ENCODE measurements at places on chromosomes 7 and 10.

GRCh38 chr10:28304032-28304571 lies 1.2 kb upstream of the MPP7 start:
- DNase-seq, result no peak

- DNase-seq, result no peak
Measured at GRCh38 chr7:30849565-30849964, 62.1 kb upstream of the AQP1 start.

- no peak for DNase-seq
Measured at GRCh38 chr7:20395104-20395503, 64.4 kb downstream of the ITGB8 start.

GRCh38 chr10:106563384-106563783 lies 601.1 kb downstream of the SORCS1 start:
- DNase-seq, result no peak

DNA sequence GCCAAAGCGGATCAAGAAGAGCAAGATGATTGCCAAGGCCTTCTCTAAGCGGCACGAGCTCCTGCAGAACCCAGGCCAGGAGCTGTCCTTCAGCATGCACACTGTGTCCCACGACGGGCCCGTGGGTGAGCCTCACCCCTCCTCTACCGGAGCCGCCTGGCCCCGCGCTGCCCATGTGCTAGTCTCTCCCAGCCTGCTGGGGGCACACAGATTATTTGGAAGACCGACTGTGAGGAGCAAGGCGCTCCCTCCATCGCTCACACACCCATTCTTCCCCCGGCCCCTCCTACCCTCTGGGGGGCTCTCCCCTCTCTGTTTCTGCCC lies 13.9 kb upstream of the AHCYL2 start:
- DNase-seq, result no peak

DNA sequence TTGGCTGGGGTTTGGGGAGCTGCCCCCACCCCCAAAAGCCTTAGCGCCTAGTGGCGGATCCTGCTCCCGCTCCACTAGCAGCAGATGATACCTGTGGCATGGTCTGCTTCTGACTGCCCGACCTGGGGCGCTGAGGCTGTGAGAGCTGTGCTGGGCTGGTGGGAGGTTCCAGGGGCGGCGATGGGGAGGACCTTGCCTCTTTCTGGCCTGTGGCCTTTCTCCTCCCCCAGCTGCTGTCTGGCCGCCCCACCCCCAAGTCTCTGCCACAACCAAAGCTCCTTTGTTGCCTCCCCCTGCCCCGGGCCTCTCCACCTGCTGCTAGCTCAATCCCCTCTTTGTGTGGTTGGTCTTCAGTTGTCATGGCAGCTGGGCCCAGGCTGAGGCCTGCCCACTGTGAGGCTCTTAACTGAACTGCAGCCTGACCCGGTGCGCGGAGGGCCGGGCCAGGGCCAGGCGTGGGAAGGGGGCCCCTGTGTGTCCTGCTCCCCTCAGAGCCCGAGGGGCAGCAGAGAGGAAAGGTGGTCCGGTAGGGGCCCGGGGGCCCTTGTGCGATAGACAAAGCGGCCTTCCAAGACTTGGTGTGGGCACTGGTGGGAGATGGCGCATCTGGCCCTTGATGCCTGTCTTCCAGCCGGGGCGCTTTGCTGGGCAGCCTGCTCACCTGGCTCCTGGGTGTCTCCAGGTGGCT lies 4.7 kb downstream of the ZNF775 start:
- no peak for DNase-seq

Data from stimulated activated CD8-positive, alpha-beta memory T cell treated with anti-CD3 and anti-CD28 coated beads, Interleukin-15, amount 100 ng/mL, for 48 hours (primary cell).